Fibroblast of skin of right biceps (primary cell): ENCODE measurements at places on chromosomes 4 and X.
A peak's percentile ranks its signal among the peaks of the same experiment; 100 is the strongest.

- DNase-seq: no peak
These were observed 7.2 kb downstream of the RPL9 start for GRCh38 chr4:39451423-39452023.

GRCh38 chr4:188728359-188728758 lies 589.1 kb downstream of the TRIML1 start:
- peak; percentile 37 for DNase-seq

DNA sequence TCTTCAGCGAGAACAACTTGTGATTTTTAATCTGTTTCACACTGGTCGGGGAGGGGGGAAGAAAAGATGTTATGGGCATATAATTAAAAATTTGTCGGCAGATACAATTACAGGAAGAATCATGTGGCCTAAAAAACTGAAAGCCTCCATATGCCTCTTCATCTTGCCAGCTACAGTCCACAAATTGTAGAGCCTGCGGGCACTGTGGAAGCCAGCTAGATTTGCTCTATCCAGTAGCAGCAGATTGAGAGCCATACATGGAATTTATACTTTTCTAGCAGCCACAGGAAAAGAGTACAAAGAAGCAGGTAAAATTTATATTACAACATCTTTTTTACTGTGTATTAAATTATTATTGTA lies 147.3 kb downstream of the TBL1X start:
- DNase-seq: no peak

GRCh38 chr4:13635286-13635799 lies 7.8 kb upstream of the BOD1L1 start:
- DNase-seq: no peak

GRCh38 chrX:102833136-102833535 lies 103.9 kb upstream of the RAB40AL start:
- DNase-seq: peak; percentile 55

- no peak for DNase-seq
These were observed 75.5 kb downstream of the CASP3 start for GRCh38 chr4:184573701-184574100.

- no peak for DNase-seq
These were observed 877.1 kb downstream of the RAPGEF2 start for GRCh38 chr4:159979953-159980352.

GRCh38 chr4:111031596-111031995 lies 408.7 kb upstream of the PITX2 start:
- peak; percentile 71 for DNase-seq

DNA sequence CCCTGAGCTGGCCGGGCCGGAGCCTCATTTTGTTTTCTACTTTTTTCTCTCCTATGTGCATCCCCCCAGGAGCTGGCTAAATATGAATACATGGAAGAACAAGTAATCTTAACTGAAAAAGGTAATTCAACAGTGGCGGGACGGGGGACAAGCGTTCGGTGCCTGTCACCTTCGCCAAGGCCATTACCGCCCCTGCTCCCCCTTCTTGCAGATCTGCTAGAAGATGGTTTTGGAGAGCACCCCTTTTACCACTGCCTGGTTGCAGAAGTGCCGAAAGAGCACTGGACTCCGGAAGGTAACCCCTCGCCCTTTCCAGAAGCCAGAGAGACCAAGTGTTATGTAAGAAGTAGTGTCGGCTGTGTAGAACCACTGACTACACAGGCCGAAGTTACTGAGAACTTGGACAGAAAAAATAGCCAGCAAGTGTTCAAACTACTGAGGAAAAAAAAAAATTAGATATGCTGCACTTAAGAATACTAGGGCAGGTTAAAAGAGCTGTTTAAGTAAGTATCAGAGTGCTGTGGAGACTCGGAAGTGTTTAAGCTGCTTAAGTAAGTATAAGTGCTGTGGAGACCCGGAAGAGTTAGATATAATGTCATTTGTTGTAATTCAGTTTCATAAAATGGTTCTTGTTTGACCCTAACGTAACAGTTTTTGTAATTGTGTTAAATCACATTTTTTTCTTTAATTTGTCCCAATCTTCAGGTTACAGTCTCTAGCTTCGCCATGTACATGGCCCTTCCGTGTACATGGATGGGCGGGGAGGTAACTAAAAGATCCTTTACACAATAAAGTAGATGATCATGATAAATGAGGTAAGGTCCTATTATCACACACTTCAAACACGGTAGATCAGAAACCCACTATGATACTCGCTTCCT lies 856 bp downstream of the SAT1 start:
- no peak for DNase-seq

GRCh38 chrX:8194216-8194615 lies 23.1 kb upstream of the VCX2 start:
- no peak for DNase-seq

DNA sequence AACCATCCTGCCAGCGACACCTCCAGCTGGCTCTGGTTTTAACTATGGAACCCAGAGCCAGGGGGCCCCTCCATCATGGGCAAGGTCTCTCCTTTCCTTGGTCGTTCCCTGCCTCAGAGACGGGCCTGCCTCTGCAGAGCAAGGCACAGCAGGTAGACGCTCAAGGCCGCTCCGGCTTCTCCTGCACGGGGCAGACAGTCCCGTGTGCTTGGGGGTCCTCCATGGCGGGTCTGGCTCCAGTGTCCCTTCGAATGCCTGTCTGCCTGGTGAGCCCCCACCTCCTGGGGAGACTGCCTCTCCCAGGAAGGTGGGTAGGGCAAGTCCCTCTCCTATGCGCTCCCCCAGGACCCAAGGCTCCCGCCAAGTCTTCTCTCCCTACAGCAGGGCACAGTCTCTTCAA lies 71.5 kb downstream of the ACOX3 start:
- no peak for DNase-seq

DNA sequence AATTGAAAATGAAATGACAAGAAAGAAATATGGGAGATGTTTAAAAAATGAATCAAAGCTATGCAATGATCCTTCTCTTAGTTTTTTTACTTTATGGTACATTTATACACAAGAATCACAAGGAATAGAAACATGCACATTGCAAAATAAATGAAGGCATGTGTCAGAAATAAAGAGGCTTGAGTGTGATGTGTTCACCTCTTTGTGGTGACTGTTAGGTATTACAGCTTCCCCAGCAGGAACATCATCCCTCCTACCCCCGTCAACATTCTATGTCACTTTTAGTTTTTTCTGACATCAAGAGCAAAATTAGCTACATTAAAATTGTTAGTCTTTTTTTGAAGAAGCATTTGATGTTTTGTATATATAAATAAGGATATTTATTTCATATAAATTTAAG lies 214.8 kb downstream of the SLC4A4 start:
- peak; percentile 45 for DNase-seq

- DNase-seq: no peak
These were observed 14.3 kb upstream of the UVSSA start for GRCh38 chr4:1332686-1333085.

- DNase-seq: no peak
These were observed 5.5 kb upstream of the S100P start for GRCh38 chr4:6687947-6688878.

DNA sequence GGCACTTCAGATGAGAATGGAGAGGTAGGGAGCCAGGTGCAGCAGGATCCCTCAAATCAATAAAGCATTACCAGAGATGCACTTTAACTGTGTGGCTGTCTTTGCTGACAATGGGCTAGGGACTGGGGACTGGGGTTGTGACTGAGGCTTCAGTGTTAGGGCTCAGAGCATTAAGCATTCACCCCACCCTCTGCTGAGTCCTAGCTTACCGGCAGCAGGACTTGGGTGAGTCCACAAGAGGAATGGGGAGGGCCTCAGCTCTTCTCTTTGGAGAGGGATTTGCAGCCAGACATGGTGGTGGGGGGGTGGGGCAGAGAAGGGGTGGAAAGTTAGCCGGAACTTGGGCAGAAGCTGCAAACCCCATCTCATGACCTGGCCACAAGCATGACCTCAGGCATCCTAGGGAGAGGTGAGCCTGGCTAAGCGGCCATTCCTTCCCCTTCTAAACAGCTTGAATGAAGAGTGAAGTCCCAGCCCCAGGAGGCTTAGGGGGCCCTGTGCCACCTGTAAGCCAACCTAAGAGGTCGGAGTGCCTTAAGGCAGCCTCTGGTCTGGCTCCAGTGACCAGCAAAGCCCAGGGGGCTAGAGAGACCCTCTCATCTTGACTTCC lies 78.4 kb downstream of the STARD8 start:
- no peak for DNase-seq

DNA sequence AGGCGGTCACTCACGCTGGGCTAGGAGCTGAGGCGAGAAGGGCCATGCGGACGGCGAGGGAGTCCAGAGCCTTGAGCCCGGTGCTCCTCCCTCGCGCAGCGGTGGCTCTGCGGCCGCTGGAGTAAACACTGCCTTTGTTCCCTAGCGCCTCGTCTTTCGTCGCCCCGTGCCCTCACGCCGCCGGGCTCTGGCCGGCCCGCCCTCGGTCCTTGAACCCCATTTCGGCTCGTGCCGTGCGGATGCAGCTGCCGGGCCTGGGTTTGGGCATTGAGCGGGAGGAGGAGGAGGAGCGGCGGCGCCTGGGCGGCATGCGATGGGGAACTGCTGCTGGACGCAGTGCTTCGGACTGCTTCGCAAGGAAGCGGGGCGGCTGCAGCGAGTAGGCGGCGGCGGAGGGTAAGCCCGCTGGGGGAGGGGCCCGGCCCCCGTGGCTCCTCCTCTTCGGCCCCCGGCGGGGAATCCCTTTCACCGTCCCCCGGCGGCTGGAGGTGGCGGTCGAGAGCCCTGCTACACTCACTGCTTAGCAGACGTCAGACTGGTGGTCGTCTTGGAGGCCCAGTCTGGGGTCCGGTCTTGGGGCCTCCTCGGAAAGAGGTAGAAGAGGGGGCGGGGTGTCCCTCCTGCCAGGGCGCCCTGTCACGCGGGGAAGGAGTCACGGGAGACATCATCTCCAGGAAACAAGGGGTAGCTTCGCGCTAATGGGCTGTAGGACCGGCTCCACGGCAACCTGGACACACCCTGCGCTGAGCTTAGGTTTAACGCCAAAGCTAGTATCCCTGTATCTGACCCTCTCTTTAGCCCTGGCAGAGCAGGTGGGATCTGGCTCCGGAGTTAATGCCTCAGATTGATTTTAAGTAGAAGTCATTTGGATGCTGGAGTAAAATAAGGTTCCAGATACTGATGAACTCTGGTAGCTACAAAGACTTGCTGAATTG lies at the start of gene AP1AR:
Gene AP1AR (plus strand): TSS at position 9 of the 935 bp plus-strand sequence. CDS start 305 bp downstream, at position 314.
- DNase-seq: peak; percentile 80

DNA sequence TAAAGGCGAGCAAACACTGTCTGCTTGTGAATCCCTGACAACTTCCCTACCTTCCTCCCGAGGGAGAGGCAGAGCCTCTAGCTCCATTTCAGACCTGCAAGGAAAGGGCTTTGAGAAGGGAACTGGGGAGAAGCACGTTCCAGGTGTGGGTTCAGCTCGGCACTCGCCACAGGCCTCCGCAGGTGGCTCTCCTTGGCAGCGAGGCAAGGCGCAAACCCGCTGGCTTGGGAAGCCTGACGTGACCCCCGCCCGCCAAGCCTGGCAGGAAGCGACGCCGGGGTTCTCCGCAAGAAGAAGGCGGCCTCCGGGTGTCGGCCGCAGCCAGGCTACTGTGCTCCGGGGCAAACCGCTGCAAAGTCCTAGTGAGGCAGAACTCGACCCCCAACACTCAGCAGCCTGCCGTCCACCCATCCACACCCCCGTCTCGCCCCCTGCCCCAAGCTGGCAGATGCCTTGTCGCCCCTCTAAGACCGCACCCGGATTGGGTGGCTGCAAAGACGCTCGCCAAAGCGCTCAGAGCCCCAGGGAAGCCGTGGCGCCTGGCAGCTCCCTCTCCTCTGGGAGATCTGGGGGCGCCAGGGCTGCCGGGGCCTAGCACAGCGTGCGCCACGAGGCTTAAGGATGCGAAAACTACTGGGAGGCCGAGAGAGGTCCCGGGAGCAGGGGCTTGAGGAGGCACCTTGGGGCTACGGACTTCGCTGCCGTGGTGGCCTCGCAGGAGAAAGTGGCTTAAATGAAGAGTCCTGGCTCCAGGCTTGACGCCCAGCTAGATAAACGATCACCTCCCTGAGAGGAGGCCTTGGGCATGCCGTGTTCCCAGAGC lies 21.8 kb downstream of the NKX3-2 start:
- no peak for DNase-seq

DNA sequence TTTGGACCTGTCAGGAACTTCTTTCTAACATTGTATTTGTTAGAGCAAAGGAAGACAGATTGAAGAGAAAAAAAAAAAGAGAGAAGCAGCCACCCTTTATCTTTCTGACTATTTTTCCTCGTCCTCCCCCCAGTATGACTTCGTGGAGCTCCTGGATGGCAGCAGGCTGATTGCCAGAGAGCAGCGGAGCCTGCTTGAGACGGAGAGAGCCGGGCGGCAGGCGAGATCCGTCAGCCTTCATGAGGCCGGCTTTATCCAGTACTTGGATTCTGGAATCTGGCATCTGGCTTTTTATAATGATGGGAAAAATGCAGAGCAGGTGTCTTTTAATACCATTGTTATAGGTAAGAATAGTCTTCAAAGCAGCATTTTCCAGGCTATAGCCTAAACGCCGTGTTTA lies 237.7 kb downstream of the DCTD start:
- DNase-seq: no peak

GRCh38 chrX:1614927-1615326 lies at the start of gene ASMT:
Gene ASMT (plus strand): TSS chrX:1615059. CDS start chrX:1615200, 141 bp downstream.
- no peak for DNase-seq

- no peak for DNase-seq
These were observed 51.7 kb upstream of the AP1S2 start for GRCh38 chrX:15906041-15906943.

- peak; percentile 67 for DNase-seq
These were observed 30.4 kb downstream of the ELF4 start for GRCh38 chrX:130079824-130080406.

GRCh38 chr4:95580226-95580625 lies 31.5 kb upstream of the UNC5C start:
- DNase-seq: no peak

- no peak for DNase-seq
These were observed 3.7 kb downstream of the STATH start for GRCh38 chr4:69999420-69999819.

DNA sequence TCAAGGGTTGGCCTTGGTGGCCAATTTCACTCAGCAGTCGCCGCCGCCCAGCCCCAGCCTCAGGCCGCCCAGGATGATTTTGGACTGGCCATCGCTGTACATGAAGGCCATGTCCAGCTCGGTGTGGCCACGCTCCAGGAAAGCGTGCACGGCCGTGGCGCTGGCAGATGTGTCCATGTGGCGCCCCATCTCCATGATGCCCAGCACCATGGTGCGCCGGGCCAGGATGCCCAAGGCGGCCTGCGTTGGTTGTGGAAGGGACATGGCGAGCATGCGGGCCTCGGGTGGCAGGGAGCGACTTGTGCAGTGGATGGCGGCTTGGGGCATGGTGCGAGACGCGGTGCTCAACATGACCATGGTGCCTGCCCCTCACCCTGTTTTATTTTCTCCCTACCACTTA lies 55.4 kb downstream of the ZCCHC12 start:
- no peak for DNase-seq

GRCh38 chr4:38869511-38869910 lies 1.9 kb downstream of the FAM114A1 start:
- peak; percentile 19 for DNase-seq

DNA sequence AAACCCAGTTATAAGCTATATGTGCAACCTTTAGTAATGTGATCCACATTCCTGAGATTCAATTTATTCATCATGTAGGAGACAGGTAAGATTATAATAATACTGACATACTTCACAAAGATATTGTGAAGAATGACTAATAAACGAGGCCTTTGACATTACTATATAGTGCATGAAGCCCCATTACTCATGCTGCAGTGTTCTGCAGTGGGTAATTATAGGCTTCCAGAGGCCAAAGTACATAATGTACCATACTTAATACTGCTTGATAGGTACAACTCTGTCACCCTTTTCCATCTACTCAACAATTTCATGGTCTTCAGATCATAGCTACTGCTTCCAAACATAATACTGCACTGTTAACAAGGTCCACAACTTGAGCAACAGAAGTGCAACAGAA lies 68.9 kb downstream of the COL25A1 start:
- DNase-seq: no peak
